ENCODE measurements at places on chromosomes 2 and 18.

DNA sequence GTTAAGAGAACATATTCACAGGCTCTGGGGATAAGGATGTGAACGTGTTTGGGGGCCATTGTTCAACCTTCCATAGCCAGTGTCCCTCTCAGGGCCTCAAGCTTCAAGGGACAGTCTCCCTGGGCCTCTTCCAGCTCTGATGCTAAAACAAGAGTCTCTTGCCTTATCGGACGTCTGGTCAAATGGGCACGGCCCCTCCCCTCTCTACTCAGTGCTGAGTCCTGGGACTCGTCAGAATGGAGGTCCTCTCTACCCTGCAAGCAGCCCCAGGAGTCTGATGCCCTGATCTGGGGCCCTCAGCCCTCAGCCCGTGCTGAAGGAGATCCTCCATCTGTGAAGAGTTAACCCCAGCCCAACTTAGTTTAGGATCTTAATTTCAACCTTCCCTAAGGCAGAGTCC, 198.2 kb downstream of the ZFP36L2 start:
- no peak for DNase-seq

- DNase-seq, result no peak
These were observed 309.5 kb upstream of the CCDC68 start for GRCh38 chr18:55268628-55269275.

DNA sequence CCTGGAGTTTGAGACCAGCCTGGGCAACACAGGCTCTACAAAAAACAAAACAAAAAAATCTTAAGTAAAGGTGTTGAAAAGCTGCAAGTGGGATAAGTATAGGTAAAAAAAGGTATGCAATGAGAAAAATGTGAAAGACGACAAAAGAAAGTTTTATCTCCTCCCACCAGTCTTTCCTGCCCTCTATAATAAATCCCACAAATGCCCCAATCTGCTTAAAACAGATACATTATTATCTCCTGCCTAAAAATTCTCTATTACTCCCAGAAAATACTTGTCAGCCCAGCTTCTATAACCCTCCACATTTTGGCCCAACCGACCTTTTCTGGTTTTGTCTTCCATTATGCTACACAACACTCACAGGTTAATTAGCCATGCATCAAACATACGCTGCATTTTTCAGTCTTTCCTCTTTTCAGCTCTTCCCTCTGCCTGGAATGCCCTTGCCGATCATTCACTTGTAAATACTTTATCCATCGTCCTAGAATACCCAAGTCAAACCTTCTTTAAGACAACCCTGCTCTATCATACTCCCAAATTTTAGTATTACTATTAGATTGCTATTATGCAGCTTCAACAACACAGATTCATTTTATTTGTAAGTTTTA, 10.8 kb downstream of the ASXL2 start:
- no peak for DNase-seq

DNA sequence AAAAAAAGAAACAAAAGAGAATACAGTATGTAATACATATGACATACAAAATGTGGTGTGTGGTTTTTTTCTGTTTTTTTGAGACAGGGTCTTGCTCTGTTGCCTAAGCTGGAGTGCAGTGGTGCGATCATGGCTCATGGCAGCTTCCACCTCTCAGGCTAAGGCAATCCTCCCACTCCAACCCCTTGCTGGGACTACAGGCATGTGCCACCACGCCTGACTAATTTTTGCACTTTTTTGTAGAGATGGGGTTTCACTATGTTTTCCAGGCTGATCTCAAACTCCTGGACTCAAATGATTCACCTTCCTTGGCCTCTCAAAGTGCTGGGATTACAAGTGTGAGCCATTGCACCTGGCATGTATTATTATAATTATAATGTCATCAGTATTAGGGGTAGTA, 38.9 kb downstream of the DHX57 start:
- DNase-seq, result no peak

- DNase-seq, result peak; percentile 25
These were observed 2.0 kb downstream of the PHLPP1 start for GRCh38 chr18:62717169-62717924.

DNA sequence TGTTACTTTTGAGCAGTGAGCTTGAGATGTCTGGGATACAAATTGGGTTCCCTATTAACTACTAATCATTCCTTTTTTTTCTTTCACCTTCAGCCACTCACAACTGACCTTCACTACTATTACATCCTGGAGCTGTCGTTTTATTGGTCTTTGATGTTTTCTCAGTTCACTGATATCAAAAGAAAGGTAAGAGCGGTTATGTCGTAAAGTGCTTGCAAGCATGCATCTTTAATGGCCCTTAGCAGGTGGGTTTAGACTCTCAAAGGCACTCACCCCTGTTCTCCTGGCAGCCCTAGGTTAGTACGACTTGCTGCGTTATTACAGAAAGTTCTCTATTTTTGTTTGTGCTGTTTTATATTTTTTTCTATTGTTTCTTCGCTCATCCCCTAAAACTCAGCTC, 107.6 kb upstream of the NOSTRIN start:
- DNase-seq, result no peak
